ENCODE measurements at places on chromosomes 4 and X.
A peak's percentile ranks its signal among the peaks of the same experiment; 100 is the strongest.

DNA sequence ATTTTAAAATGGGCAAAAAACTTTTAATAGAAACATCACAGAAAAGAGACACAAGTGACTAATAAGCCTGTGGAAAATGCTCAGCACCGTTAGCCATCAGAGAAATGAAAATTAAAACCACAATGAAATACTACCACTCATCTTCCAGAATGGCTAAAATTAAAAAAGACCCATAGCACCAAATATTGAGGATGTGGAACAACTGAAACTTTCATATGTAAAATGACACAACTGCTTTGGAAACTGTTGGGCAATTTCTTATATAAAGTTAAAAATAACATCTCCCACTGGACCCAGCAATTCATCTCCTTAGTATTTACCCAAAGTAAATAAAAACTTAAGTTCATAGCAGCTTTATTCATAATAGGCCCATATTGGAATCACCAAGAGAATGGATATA, 94.2 kb downstream of the TENM3 start:
- DNase-seq, result no peak

GRCh38 chr4:8906991-8907595, 35.5 kb upstream of the HMX1 start:
- DNase-seq, result no peak

DNA sequence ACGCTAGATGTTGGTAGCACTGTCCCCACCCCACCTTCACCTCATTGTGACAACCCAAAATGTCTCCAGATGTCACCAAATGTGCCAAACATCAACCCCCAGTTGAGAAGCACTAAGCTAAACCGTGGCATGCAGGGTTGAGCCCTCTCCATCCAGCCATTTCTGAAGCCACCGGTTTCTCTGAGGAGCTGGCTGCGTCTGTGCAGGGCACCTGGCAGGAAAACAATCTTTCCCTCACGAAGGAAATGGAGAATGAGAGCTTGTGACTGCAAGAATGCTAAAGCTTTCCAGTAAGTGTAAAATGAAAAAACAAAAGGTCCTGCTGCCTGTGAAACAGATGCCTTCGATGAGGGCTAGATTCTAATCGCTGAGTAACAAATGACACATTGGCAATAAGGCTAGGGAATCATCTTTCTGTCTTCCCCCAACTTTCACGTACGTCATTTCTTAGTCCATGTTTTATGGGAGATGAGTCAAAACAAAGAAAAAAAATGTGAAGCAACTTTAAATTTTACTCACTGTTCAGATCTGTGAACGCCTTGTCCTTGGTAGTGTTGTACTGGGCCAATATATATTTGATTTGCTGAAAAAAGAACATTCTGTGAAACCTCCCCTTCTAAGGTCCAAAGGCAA, 59.9 kb downstream of the PROM1 start:
- no peak for DNase-seq

DNA sequence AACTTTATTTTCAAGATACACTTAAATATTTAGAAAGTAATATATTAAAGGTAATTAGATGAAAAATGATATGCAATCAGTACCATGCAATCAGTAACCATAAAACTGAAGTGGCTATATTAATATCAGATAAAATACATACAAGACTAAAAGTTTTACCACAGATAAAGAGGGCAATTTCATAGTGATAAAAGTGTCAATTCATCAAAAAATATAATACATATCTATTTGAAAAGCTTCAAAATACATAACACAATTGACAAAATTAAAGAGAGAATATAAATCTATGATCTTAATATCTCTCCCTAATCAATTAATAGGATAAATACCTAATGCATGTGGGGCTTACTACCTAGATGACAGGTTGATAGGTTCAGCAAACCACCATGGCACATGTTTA, 105.5 kb downstream of the SOWAHB start:
- DNase-seq, result no peak

DNA sequence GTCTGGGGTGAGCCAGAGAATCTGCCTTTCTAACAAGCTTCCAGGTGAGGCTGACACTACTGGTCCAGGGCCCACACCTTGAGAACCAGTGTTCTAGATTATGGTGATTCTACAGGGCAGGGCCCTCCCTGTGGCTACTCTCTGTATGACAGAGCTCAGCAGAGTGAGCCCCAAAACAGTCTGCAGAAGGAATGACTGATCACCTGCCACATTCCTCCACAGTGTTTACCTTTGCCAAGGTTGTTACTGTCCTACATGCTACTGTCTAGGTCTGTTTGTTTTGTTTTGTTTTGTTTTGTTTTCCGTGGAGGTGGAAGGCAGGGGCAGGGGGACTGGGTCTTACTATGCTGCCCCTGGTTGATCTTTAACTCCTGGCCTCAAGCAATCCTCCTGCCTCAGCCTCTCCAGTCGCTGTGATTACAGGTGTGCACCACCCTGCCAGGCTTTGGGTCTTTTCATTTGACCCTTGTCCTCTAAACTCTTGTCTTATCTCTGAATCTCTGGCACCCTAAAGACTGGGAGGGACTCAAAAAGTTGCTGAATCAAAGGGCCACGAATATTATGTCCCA, 45.1 kb downstream of the MAP7D2 start:
- DNase-seq, result no peak

DNA sequence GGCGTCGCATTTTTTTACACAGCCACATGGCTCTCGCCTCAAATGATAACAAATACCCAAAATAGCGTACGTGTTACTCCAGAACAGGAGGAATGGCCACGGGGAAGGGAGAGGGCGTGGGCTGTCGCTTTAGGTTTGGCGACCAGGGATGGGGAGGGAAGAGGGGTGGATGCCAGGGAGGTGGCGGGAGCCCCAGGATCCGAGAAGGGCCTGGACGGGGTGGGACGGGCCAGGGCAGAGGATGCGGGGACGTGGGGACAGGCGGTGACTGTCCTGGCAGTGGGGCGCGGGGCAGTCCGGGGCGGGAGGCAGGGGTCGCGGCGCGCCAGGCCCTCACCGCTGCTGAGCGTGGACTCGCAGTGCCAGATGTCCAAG, 631 bp downstream of the TMEM47 start:
- peak; percentile 2 for DNase-seq

DNA sequence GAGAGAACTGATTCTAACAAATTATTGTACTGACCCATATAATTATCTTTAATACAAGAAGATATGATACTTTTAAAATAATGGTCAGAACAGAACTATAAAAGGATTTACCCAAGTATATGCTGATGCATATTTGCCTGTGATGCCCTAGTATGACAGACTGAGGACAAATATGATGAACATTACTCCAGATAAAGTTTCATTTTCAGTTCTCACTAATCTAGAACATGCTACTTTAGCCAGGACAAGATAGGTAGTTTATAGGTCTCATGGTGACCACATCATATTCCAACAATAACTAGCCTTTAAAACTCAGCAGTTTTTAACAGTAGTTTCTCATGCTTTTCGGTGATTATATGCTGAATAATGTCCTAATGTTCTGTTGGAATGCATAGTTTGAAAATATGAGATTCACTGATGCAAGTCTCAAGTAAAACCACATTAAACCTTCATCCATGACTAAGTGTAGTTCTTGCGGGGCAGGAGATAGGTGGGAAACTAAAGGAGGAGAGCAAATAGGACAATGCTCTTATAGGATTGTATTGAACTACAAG, 295.2 kb upstream of the AGA start:
- peak; percentile 75 for DNase-seq

- peak; percentile 67 for DNase-seq
Observed at GRCh38 chr4:52983563-52984303, 121.6 kb downstream of the RASL11B start.

DNA sequence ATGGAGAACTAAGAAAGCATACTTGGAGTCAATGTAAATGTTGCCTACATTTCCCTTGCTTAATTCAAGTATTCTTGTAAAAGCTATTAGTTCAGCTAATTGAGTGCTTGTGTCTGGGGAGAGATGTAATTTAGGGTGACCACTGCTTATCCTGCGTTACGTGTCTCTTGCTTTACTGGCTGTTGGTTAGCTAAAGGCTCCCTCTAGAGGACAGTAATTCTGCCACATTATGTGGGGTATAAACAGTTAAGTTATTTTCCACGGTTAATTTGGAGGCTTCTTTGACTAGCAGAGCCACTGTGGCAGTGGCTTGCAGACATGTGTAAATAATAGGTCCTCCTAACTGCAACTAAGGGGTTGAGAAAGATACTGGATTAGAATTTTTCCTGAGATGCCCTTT, 25.3 kb upstream of the NAF1 start:
- DNase-seq, result no peak

DNA sequence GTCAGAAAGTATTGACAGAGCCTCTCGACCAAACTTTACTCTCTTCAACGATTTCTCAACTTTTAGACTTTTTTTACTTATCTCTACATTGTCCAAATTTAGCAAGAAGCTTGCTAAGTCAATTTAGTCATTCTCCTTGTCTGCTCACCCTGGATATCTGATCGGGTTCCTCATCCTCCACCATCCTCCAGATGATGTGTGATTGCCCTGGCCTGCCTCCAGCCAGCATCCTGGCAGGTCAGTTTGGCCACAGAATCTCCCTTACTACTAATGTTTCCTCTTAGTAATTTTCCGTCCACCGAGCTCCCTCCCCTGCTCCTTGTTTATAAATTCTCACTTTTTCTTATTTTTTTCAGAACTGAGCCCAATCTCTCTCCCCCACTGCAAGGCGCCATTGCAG, 167.9 kb upstream of the ZFP42 start:
- DNase-seq, result no peak

DNA sequence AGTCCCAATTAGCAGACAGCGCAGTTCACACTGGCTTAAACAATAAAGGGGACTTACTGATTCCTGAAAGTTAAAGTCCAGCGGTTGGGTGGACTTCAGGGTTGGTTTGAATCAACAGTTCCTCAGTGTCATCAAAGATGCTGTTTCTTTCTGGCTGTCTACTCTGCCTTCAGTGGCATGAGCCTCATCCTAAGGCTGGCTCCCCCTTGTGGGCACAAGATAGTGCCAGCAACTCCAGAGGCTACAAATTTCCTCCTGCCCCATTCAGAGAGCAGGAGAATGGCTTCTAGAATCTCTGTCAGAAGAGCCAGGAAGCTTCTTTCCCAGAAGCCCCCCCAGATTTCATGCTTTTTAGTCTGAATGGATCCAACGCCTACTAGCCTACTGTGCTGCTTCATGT, 82.4 kb upstream of the MTM1 start:
- DNase-seq, result peak; percentile 61

GRCh38 chr4:60926624-60927023, 273.5 kb upstream of the ADGRL3 start:
- DNase-seq, result no peak

DNA sequence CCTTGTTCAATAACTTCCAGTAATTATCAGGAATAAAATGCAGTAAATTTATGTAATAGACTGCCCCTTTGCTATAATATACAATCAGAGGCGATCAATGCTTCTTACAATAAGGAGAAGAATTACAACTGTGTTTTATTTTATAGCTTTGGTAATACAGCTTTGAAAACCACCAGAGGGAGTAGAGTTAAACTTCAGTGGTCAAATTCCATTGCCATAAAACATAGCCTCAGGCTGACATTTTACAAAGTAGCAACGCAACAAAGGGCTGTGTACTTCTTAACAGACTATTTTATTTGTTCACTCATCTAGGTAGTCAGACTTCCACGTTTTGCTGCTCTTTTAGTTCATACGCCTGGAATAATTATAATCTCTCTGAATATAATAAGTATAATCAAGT, 58.5 kb downstream of the TEX13C start:
- peak; percentile 16 for DNase-seq

DNA sequence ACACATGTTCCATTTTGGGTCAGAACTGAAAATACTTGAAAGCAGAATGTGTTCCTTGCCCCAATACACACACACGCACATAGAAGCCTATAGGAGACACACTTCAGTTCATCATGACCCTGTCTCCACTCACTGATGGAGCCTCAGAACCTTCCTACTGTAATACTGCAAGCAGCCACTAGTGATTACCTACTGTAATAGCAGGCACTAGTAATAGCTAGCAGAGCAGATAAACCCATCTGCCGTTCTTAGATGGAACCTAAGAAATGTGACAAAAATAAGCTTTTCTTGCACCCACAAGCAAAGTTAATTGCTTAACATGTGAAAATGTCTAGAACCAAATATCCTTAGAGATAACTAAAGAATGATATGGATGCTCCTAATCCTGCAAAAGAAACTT, 13.6 kb downstream of the AMTN start:
- no peak for DNase-seq

- DNase-seq, result no peak
Observed at GRCh38 chr4:64430933-64431332, 21.7 kb upstream of the TECRL start.

GRCh38 chr4:8773124-8773931, 98.3 kb downstream of the HMX1 start:
- DNase-seq, result no peak

DNA sequence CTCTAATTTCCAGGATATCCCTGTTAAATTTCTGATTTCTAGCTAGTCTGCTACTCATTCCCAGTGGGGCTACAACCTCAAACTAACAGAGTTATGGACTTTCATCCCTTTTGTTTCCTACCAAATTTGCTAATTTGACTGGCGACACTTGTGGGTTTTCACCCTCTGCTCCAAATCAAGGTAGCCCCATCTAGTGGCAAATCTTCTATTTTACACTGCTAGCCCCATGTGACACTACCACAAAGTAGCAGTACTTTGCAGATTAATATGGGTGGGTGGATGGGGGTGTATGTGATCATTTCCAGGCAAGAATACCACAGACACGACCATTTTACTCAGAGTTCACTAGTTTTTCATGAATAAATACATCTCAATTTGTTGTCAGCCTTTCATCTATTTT, 150.3 kb downstream of the MSL3 start:
- DNase-seq, result peak; percentile 48

DNA sequence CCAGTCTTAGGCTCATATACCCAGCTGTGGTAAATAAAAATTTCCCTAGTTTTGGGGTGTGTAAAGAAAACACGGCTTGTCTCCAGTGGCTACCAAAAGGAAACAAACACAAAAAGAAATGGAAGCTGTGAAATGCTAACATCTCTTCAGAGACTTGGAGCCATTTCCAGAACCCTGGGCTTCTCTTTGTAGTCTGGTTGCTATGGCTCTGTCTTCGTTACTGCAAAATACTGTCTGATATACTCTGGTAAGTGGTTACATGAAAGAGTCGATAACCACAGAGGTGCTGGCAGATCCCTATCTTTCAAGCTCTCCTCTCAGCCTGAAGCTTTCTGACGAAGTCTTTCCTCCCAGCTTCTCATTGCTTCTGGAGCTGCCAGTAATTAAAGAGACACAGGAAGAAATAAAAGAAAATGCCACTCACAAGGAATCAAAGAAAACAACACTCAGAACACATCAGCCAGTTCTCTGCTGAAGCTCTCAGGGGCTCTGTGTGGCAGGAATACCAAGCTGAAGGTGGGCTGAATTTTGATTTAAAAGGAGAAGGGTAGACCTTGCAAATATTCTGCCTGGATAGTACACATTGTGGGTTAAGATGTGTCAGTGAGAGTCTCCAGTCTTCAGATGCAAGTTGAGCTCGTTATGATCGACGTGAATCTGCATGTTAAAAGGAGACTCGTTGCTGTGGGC, 107.6 kb upstream of the FAM9C start:
- no peak for DNase-seq

DNA sequence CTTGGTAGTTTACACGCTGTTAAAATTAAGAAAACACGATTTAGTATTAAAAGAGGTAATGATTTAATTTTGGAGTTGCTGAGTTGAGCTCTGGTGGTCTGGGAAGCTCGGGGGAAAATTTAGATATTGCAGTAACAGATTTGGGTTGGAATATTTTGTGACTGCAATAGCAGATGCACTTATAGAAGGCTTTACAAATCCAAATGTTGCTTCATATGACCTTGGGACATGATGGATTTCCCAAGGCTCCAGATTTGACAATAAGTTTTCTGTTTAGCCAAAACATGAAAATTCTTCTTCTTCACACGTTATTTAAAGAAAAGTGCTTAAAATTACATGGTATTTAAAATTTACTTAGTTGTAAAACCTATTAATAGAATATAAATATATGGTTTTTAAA, 302.0 kb downstream of the SPRY1 start:
- DNase-seq, result no peak
